ENCODE measurements at places on chromosomes 2 and 18. TPM values are rescaled to one million over a fixed set of nuclear protein-coding genes. Genes with fewer than 3 reads are reported as not detected.
A peak's percentile ranks its signal among the peaks of the same experiment; 100 is the strongest.

- DNase-seq = peak; percentile 23
Observed at GRCh38 chr2:105943977-105944376, 199.3 kb downstream of the NCK2 start.

TCF7L1 gene
- 101 TPM for polyA plus RNA-seq

- DNase-seq = no peak
Observed at GRCh38 chr18:51092117-51092516, 62.1 kb downstream of the SMAD4 start.

- DNase-seq = no peak
Observed at GRCh38 chr2:205129531-205129930, 552.8 kb upstream of the NRP2 start.

LRATD1 gene
- polyA plus RNA-seq = 1.8 TPM

DSC1 gene
- not detected for polyA plus RNA-seq

BCS1L gene
- 31.6 TPM for polyA plus RNA-seq

WNT6 gene
- polyA plus RNA-seq = not detected

- DNase-seq = peak; percentile 90
Observed at GRCh38 chr18:76803814-76804213, 18.5 kb upstream of the ZNF236 start.

DNA sequence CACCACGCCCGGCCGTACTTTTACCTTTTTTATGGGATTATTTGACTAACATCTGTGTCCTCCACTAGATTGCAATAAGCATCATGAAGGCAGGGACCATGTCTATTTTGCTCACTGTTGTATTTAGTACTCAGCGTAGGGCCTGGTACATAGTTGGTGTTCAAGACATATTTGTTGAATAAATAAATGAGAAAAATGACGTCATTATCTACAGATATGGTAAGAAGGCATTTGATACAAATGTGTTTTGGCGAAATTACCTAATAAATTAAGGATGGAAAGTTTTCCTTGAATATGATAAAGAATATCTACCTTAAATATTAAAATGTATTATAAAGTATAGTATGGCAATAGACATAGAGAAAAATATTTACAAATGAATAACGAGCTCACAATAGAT lies 24.0 kb upstream of the FAM136A start:
- DNase-seq = no peak

DNA sequence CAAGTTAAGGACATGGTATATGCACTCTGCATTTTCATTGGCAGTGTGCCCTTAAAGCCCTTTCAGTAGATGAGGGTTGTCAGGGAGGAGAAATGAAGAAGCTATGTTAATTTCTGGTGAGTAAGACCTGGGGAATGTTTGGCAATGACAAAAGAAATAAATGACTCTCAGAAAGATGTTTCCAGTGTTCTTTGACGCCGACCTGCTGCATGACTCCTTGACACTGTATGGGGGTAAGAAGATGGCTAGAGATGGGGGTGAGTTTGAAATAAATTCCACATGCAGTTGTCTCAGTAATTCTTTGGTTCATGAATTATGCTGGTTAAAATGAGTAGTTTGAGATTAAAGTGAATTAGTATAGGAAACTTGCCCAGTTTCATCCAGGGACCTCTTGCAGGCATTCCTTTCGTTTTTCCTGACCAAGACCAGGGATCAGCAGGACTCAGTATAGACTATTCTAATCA lies 5.9 kb downstream of the CCDC121 start:
- DNase-seq = peak; percentile 51

- no peak for DNase-seq
Observed at GRCh38 chr2:55169915-55170314, 62.2 kb downstream of the CLHC1 start.

- DNase-seq = no peak
Observed at GRCh38 chr18:34038086-34038485, 186.6 kb downstream of the NOL4 start.

GRCh38 chr2:31335921-31336585 lies 78.5 kb downstream of the XDH start:
- DNase-seq = no peak

- DNase-seq = no peak
Observed at GRCh38 chr2:239779584-239779983, 245.6 kb downstream of the NDUFA10 start.

DNA sequence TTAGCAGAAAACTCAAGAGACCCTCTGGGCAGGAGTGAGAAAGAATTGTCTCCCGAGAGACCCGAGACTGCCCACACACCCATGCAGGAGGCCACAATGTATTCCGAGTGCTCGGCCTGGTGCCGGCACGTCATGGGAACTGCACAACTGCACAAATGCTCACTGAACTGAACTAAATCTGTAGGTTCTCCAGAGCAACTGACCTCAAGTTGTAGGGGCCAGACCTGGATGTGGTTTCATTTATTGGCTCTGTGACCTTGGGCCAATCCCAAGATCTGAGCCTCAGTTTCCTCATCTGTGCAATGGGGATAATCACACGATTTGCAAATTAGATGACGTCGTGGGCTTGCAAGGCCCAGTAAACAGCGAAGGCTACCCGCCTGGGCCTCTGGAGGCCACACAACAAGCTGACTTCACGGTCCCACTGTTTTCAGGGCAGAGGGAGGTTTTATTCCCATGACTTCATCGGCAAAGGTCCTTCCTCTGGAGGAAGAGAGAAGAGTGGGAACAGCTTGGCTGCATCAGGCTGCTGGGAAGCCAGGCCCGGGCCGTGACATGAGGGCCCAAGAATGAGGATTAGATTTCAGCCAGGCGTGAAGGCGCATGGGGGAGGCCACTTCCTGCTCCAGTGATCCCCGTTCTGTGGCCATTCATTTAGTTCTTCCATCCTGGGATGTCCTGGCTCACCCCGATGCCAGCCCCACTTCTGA lies 3.6 kb upstream of the ERFE start:
- no peak for DNase-seq

- peak; percentile 72 for DNase-seq
Observed at GRCh38 chr18:31102025-31102684, at the start of gene DSC2. TSS of gene DSC2 (minus strand) at chr18:31102421. CDS start at chr18:31101971, 450 bp downstream.

- DNase-seq = no peak
Observed at GRCh38 chr2:127053731-127054603, 53.0 kb downstream of the BIN1 start.

GRCh38 chr2:31234683-31235503 lies 941 bp downstream of the EHD3 start:
- DNase-seq = no peak
